ENCODE measurements at places on chromosomes 12 and 14. TPM values are rescaled to one million over a fixed set of nuclear protein-coding genes. Genes with fewer than 3 reads are reported as not detected.

GRCh38 chr12:25323581-25323982 is 72.9 kb upstream of the KRAS start:
- DNase-seq: no peak

- DNase-seq: no peak
Observed at GRCh38 chr12:12560587-12561370, 1.9 kb downstream of the DUSP16 start.

GRCh38 chr12:45408729-45409114 is 192.8 kb downstream of the ANO6 start:
- no peak for DNase-seq

DNA sequence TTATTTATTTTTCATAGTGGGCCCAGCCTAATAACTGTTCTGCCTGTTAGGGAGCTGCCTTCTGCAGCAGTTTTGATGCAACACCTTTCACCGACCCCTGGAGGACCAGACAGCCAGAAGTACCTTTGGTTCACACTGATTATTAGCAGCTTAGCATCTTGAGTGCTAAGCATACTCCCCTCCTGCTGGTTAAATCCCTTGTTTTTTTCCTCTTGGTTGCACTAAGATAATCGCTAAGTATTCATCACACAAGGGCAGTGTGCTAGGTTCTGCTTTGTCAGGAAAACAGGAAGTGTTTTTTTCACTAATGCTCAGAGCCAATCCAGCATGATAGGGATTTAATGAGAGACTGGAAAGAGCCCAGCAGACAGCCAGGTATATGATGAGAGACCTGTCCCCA is 437.0 kb downstream of the FUT8 start:
- DNase-seq: no peak

DNA sequence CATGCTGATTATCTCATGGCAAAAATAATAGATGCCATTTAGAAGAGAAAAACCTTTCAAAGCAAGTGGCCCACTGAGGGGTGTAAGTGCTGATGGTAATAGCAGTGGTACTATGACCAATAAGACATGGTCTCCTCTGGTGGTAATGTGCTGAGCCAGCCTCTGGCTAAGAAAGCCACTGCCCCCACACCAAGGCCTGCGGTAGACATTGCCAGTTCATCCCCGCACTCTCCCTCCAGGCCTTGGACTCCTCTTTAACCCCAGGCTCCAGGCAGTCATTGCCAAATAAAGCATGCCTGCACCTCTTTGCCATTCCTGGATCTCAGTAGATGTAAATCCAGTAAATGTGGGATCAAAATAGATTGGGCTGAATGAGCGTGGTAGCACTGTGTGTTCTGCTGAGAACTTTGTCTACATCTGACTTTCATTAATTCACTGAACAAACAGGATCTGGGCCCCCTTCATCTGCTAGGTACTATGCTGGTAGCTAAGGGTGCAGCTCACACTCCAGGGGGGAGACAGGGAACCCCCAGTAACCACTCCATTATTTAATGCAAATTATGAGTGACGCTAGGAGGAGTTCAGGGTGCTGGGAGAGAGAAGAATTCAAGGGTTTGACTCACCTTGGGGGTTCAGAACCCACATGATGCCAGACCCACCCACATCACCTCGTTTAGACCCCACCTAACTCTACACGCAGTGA is 89.3 kb downstream of the BCL11B start:
- no peak for DNase-seq

DNA sequence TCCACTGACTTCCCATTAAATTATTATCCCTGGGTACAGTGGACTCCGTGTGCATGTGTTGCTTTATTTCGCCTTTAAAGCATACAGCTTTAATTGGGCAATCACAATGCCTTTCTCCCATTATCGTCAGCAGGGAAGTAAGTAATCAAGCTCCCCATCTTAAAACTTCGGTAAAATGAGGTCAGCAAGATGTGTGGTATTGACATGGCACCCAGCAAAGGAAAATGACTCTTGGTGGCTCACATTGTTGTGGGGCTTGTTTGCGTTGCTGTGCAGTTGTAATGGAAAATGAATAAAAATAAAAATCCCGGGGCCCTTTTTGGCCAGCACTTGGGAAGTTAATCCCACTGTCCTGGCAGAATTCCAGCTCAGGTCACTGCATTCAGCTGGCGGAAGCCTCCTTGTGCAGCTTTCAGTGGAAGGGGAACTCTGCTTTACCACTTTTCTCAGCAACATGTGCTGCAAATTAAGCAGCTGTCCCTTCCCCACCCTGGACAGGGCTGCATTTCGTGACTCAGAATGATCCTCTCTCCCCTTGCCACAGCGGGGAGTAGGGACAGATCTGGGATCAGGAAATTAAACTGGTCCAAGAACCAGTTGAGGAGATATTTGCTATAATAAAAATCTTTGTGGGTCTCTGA is 13.9 kb upstream of the ATP2A2 start:
- DNase-seq: no peak

- DNase-seq: peak; percentile 85
Observed at GRCh38 chr12:56634837-56635791, 5.0 kb upstream of the BAZ2A start.

DNA sequence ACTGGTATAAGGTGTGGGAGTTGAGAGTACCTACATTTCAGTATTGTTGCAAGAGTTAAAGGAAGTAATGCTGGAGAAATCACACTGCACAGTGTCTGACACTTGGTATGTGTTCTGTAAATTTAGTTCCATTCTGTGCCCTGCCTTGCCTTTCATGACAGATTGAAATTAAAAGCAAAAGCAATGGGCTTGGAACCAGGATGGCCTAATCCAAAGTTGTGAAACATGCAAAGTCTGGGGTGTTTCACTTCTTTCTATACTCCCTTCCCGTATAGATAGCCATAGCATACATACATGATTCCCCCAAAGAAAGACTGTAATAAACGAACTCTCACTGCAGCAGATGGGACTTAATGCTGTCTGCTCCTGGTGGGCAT is 281.1 kb downstream of the NRXN3 start:
- DNase-seq: no peak

DNA sequence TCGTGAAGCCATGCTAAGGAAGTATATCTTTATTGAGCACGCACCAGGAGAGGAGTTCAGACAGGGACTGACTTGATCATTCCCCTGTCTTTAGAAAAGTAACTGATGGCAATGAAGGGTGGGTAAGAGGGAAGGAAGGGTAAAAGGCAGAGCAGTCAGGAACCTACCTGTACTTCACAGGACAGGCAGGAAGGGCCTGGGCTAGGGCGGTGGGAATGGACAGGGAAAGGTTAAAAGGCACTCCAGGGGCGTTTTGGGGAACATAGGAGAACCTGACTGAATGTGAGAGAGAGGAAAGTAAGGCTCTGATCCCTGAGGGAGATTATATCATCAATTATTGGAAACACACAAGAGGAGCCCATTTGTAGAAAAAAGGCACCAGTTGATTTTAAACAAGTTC is 3.9 kb downstream of the SLC35E3 start:
- DNase-seq: no peak

DNA sequence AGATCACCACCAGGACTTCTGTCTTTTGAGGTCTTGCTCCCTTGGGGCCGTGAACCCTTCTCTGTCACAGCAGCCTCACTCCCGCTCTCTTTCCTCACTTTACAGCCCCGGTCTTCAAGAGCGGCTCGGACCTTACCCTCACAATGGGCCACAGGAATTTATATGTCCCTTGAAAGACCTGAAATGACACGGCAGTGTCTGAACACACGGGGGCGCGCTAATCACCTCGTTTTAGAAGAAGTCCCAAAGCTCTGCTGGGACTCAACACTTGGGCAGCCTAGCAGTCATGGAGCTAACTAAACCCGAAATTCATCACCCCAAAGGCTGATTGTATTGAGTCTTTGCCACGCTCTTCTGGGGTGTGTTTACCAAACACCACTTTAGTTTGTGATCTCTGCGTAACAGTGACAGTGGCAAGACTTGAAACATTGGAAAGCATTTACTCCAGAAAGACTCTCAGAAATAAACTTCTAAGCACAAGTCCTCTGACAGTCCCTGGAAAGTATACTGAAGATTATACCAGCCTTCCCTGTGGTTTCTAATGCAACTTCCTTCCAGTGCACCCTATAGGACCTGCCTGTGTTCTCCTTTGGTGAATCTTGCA is 29.0 kb downstream of the SERPINA11 start:
- peak; percentile 88 for DNase-seq

DNA sequence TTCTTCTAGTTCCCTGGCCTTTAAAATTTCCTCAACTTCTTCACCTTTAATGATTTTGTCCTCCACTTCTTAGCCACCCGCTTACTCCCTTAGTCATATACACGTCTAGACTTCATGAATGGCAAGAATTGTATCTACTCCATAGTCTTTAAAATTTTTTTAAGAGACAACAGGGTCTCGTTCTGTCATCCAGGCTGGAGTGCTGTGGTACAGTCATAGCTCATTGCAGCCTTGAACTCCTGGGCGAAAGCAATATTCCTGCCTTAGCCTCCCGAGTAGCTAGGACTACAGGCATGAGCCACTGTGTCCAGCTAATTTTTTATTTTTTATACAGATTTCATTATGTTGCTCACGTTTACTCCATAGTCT is 47.9 kb downstream of the BBS10 start:
- DNase-seq: no peak

- DNase-seq: no peak
Observed at GRCh38 chr12:20044846-20045245, 323.5 kb upstream of the PDE3A start.

- DNase-seq: no peak
Observed at GRCh38 chr12:55658635-55659391, 22.1 kb downstream of the OR10P1 start.

GRCh38 chr14:69581316-69581935 is 6.8 kb upstream of the CCDC177 start:
- DNase-seq: no peak

- DNase-seq: no peak
Observed at GRCh38 chr14:99187858-99188257, 84.1 kb downstream of the BCL11B start.

DNA sequence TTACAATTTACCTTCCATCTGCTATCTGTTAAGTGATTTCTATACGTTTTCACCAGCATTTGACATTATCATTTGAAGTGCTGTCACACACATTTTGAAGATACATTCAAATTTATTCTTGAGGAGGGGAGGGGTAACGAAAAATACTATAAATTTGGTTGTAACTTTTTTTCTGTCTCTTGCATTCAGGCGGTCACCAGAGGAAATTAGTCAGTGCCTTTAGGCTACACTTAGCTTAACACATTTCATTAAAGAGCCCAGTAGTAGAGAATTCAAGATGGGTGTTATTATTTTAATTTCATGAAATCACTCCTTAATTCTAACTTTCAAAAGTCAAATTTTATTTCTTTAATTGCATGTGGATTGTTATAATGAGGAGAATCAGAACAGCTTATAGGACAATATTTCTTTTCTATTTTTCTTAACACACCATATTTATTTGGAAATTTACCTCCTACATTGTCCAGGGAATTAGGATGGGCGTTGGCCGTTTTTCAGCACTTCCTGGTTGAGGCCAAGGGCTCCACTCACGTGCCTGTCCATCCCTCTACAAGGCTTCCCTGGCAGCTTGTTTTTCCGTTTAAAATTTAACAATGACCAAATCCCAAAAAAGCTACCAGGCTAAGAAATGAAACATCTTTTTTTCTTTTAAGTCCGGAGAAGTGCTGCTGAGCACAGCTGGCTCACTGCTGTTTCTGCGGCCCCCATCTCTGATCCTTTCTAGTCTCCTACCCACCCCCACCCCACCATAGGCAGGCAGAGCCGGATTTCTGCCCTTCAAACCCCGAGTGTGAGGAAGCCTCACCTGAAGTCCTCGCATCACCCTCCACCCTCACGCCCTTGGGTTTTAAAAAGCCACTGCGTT is 1.1 kb upstream of the FAR2 start:
- no peak for DNase-seq

DNA sequence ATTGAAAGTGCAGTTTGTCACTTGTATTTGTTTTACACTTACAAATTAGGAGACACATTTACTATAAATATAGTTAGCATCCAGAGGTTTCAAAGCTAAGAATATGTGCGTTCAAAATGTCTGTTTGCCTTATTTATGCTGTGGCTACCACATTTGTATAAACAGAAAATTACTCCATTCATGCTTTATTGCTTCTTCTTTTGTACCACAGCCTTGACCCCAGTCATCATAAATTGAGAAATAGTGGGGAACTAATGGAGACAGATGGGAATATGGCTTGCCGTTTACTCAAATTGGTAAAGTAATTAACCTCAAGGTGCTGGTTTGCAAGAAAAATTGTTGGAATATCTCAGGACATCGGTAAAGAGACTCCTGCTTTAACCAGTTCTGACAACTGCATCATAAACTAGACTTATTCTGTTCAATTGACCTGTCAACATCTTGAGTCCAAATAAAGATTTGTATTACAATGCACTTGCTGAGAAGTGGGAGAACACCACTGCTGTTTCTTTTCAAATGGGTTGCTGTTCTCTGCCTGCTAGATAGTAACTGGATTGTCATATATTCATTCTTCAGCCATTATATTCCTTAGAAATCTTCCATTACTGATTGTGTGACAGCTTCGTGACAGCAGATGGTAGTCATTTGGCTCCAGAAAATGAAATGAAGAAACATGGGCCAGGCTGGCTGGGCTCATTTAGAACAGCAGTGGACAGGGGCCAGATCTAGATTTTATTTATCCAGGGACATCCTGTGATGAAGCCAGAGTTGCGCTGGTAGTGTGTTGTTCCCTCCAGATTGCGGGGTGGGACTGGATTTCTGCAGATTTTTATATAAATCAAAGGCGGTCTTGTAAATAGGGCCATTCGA is 354.4 kb downstream of the EGLN3 start:
- no peak for DNase-seq

DNA sequence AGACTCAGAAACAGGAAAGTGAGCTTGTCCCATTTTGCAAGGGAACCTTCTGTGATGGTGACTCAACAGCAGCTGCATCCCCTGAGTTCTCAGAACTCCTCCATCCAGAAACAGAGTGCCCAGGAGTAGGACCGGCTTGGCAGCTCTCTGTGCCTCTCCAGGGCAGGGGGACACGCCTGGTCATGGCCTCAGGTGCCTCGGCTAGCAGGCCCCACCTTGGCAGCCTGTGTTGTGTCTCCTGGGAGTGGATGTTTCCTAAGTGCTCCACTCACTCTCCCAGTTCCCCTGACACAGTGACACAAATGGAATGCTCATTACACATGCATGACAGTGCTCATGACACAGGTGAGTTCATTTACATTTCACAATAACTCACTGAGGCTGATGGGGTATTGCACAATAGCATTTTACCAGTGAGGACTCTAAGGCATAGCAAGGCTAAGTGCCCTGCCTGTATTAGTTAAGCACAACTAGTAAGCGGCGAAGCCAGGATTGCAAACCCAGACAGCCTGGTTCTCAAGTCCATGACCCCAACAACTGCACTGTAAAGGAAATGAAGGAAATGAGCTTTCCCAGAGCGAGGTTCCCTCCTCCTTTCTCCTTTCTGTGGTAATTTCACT is 47.4 kb downstream of the CALM1 start:
- DNase-seq: no peak

- no peak for DNase-seq
Observed at GRCh38 chr12:90729736-90730135, 225.2 kb downstream of the CCER1 start.

DNA sequence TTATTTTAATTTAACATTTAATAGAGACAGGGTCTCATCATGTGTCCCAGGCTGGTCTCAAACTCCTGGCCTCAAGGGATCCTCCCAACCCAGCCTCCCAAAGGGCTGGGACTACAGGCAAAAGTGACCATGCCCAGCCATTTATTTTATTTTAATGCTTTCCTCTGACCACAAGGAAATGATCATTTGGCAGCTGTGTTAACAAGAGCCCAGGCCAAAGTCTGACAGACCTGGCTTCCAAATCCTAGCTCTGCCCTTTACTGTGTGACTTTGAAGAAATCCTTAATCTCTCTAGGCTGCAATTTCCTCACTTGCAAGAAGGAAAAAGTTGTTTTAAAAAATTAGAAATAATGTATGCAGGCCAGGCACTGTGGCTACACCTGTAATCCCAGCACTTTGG is 16.7 kb upstream of the GCH1 start:
- DNase-seq: no peak

Gene SYCP3
- total RNA-seq: 0.31 TPM

Gene IGFBP6
- total RNA-seq: 5.7 TPM

Gene AQP2
- total RNA-seq: not detected

Data from H9 (cell line).